ENCODE measurements at places on chromosomes 1 and 21. TPM values are rescaled to one million over a fixed set of nuclear protein-coding genes. Genes with fewer than 3 reads are reported as not detected.

Gene BMP8A
- 0.35 TPM for total RNA-seq

DNA sequence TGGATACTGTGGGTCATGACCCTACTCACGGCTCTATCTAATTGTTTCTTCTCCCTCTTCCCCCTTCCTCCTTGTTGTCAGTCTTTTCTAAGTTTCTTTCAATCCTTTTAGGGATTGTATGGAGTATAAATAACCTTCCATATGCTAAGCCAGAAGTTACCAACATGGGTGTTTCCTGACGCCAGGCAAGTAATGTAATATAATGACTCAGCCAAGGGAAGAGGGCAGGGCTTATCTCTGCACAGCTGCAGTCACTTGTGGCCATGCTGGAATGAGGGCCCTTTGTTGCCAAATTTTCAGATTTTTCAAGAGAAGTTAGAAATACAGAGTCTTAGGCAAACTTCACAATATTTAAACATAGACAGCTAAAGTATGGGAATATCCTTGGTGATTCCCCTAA is 194.6 kb downstream of the ST6GALNAC3 start:
- peak; percentile 16 for DNase-seq

Gene CA14
- total RNA-seq, result not detected

- peak; percentile 5 for DNase-seq
These were observed 268.0 kb downstream of the PTGER3 start for GRCh38 chr1:70779571-70779970.

DNA sequence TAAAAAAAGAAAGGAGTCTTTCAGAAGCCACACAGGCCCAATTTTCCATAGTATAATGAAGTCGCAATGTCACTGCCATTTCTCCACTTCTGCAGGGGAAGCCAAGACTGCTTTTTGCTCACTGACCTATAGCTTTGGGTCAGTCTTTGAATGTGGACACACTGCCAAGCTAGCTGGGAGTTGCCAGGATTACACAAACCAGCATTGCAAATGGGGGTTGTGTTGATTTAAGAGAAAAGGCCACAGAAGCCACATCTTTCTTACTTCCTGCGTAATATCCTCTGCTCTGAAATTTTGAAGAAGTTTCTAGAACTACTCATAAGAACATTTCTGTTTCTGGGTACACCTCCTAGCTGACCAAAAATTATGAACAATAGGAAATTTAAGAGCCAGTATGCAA is 45.8 kb upstream of the SAMSN1 start:
- DNase-seq, result peak; percentile 16

Gene C1orf198
- total RNA-seq, result 7.6 TPM

GRCh38 chr1:192158181-192158580 is at the start of gene RGS18:
Gene RGS18, plus strand, starts transcription at chr1:192158462. Its CDS starts 176 bp downstream, at chr1:192158638.
- DNase-seq, result no peak

Gene LHX8
- not detected for total RNA-seq

- peak; percentile 51 for DNase-seq
These were observed 8.3 kb upstream of the TNFRSF9 start for GRCh38 chr1:7948960-7949359.

- no peak for DNase-seq
These were observed 95.6 kb upstream of the C8B start for GRCh38 chr1:57061369-57061768.

DNA sequence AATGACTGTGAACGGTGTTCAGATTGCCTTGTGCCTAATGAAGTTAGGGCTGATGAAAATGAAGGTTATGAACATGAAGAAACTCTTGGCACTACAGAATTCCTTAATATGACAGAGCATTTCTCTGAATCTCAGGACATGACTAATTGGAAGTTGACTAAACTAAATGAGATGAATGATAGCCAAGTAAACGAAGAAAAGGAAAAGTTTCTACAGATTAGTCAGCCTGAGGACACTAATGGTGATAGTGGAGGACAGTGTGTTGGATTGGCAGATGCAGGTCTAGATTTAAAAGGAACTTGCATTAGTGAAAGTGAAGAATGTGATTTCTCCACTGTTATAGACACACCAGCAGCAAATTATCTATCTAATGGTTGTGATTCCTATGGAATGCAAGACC is 96.6 kb downstream of the ZFYVE9 start:
- DNase-seq, result no peak

Gene S100A7A
- total RNA-seq, result not detected

- no peak for DNase-seq
These were observed 12.1 kb upstream of the USP48 start for GRCh38 chr1:21795075-21795474.

GRCh38 chr1:221643404-221644144 is 98.3 kb downstream of the DUSP10 start:
- DNase-seq, result no peak

GRCh38 chr1:217091561-217091960 is 368.3 kb upstream of the ESRRG start:
- DNase-seq, result no peak

All from activated T-cell treated with anti-CD3 and anti-CD28 coated beads, Interleukin-2, amount 50 U/mL, for 72 hours (primary cell).